Natural killer cell (primary cell): ENCODE measurements at places on chromosomes 4 and X. TPM values are rescaled to one million over a fixed set of nuclear protein-coding genes. Genes with fewer than 3 reads are reported as not detected.

Gene CLDN2
- not detected for total RNA-seq

Gene RBM46
- total RNA-seq: not detected

Gene VMA21
- 21.4 TPM for total RNA-seq

Gene BRS3
- total RNA-seq: not detected

Gene MAP7D2
- 1.5 TPM for total RNA-seq
